ENCODE measurements at places on chromosomes 5 and 9.

DNA sequence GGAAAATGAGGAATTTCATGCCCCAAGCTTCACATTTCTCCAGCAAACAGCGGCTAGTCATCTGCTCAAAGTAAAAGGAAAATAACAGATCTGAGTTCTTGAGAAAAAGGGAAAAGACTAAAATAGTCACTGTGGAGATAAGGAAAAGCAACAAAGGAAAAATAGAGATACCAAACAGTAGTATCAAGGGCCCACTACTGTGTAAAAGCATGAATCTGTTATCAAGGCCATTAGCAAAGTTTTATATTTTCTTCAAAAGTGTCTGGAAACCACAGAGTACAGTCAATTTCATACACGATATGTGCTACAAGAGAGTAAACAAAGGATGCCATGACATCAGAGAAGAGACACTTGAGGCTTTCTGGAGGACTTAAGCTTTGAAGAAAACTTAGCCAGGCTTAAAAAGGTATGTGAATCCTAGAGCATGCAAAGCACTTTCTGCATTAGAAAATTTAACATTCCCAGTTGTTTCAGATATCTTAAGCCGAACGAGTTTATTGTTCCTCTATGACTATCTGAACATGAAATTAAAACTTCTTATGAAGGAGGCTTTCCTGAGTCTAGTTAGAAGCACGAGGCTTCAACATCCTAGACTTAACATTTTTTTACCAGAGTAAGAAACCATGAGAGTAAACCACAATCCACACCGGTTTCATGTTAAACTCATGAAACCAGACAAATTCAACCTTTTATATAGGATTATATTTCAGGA is 1.2 kb downstream of the TTC33 start:
- DNase-seq: peak; percentile 45

GRCh38 chr5:67976891-67977601 is 238.5 kb upstream of the PIK3R1 start:
- no peak for DNase-seq

GRCh38 chr9:130751631-130752355 is 58.2 kb downstream of the EXOSC2 start:
- no peak for DNase-seq

GRCh38 chr5:153796527-153796926 is 242.2 kb downstream of the FAM114A2 start:
- DNase-seq: no peak

DNA sequence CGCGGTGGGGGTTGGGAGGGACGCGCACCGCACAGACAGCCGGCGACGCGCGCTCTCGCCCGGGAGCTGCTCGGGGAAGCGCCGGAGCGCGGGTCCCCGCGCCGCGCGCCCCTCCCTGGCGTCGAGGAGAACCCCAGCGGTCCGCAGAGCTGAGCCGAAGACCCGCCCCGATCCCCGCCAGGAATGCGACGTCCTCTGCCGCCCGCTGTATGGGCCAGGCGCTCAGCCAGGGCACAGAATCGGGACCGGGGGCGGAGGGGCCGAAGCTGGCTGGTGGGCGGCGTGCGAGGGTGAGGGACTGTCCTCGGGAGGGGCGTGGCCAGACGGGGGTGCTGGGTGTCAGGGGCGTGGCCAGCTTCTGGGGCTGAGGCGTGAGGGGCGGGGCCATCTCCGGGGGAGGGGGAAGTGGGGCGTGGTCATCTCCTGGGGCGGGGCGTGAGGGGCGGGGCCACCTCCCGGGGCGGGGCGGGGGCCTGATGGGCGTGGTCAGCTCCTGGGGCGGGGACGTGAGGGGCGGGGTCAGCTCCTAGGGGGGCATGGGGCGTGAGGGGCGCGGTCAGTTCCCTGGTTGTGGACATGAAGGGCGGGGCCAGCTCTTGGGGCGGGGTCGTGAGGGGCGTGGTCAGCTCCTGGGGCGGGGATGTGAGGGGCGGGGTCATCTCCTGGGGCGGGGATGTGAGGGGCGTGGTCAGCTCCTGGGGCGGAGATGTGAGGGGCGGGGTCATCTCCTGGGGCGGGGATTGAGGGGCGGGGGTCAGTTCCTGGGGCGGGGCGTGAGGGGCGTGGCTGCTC is 965 bp downstream of the PTGDS start:
- DNase-seq: peak; percentile 32

- DNase-seq: no peak
Measured at GRCh38 chr5:2902186-2902585, 150.7 kb upstream of the IRX2 start.

DNA sequence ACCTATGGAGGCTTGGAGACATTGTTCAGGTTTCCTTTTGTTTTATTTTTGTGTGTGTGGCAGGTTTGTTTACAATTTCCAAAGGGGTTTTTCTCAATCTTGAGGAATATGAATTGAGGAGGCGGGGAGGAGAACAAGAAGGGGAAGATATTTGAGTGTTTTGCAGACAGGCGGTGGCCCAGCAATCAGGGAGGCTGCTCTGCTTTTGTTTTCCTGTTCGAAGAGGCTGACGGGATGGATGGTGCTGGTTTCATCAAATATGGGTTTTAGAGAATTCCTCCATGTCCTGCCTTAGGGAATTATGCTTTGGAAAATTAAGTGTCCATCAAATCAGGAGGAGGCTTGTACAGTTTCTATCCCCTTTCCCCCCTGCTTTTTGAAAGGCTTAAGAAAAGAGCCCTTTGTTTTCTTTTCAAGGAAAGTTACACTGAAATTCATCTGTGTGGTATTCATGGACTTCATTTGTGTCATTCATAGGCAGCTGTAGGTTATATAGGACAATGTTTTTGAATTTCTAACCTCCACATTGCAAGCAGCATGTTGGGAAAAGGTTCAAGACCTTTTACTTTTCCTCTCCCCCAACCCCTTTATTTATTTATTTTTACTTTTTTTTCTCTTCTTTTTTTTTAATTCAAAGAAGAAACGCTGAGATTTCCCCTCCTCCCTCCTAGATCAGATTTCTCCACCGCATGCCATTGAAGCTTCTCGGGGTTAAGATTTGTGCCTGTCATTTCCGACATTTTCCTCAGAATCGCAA is 107.4 kb downstream of the ZNF462 start:
- no peak for DNase-seq

- peak; percentile 66 for DNase-seq
Measured at GRCh38 chr9:4225291-4226028, 74.4 kb downstream of the GLIS3 start.

DNA sequence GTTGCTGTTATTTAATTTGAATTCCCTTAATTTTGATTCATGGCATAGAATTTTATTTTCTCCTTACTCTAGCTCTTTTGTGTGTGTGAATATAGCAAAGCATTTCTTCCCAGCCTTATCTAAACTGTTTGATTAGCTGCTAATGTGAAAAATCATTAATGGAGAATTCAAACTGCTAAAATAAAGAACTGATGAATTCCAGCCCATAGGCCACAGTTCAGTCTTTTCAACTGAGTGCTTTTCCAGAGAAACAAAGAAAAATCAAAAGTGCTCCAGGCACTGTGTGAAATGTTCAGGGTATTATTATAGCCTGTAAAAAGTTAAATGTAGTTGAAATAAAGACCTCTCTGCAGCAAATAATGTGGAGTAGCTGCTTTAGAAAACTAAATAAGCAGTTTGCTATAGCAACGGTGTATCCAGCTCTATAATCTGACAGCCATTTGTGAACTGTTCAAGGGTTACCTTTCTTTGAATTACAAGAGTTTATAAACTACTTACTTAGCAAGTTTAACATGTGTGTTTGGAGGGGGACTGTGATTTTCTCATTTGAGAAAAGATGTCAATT is 123.8 kb downstream of the GIN1 start:
- no peak for DNase-seq

- DNase-seq: peak; percentile 26
Measured at GRCh38 chr5:14086261-14086660, 56.9 kb upstream of the TRIO start.

DNA sequence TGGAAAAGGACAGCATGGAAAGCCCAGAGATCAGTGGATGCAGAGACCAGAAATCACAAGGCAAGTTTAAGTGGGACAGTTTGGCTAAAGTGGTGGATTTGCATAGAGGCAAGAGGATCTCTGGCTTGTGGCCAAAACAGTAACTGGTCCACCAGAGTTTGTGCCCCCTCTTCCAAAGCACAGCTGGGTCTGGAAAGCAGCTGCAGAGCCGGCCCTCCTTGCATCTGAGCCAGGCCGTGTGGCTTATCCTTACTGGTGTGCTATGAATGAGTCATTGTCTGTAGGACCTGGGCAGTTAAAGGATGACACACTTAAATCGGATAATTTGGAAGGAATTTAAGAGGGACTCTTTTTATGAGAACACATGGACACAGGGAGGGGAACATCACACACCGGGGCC is 146.6 kb downstream of the PIP5K1B start:
- DNase-seq: no peak

- peak; percentile 80 for DNase-seq
Measured at GRCh38 chr9:4691795-4692194, 12.4 kb downstream of the CDC37L1 start.

DNA sequence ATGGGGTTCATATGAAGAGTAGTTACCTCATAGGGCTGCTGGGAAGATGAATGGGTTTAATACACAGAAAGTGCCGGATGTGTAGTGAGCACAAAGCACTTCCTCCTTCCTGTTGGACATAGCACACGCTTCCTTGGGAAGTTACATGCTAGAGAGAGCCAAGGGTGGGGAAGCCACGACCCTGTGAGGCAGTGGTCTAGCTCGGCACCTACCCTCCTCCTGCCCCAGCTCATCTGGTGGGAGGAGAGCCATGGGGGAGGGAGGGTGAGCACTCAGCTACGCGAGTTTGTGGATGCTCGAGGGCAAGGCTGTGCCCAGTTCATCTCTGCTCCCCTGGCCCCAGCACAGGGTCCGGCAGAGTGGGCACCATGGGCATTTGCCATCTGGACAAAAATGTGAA is 43.6 kb upstream of the NEK6 start:
- DNase-seq: no peak

- DNase-seq: no peak
Measured at GRCh38 chr9:129322022-129322621, 144.1 kb upstream of the IER5L start.

- peak; percentile 75 for DNase-seq
Measured at GRCh38 chr5:123036391-123037103, at the start of gene PPIC. Gene PPIC, minus strand, starts transcription at chr5:123036725. Its CDS starts 100 bp downstream, at chr5:123036625.

GRCh38 chr9:4506490-4506889 is 16.2 kb downstream of the SLC1A1 start:
- DNase-seq: no peak

GRCh38 chr5:135039271-135040033 is 5.4 kb upstream of the PITX1 start:
- no peak for DNase-seq

All from fibroblast of the aortic adventitia (primary cell).